ENCODE measurements at places on chromosomes 13 and 19.

- no peak for DNase-seq
Observed at GRCh38 chr19:47155148-47155547, 24.5 kb downstream of the SAE1 start.

DNA sequence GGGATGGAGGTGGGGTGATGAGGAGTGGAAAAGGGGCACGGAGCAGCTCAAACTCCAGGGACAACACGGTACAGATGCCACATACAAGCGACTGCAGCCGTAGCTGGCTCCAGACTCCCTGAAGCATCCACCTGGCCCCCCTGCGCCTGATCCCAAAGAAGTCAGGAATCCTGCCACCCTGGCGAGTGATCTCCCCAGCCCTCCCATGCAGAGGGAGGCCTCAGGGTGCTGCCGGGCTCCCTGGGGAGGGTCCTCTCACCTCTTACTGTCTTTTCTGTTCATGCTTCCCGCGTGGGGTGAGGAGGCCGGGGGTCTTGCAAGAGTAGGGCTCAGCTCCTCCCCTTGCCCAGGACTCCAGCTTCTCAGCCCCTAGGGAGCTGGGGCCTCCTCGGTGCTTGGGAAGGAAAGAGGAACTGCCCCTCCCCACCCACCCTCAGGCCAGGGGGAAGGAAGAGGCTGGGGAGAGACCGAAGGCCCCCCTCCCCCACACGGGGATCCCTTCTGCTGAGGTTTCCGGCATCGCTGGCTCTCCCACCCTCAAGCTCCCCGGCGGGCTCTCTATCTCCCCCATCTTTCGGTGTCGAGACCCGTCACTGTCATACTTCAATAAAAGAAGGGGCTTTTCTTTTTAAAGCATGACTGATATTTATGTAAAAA, at the start of gene RASGRP4:
Gene RASGRP4, minus strand, starts transcription at position 410 of the 657 bp plus-strand sequence. Its CDS starts 128 bp downstream, at position 282.
- DNase-seq, result no peak

- DNase-seq, result no peak
Observed at GRCh38 chr19:47631681-47632446, 22.9 kb downstream of the BICRA start.

DNA sequence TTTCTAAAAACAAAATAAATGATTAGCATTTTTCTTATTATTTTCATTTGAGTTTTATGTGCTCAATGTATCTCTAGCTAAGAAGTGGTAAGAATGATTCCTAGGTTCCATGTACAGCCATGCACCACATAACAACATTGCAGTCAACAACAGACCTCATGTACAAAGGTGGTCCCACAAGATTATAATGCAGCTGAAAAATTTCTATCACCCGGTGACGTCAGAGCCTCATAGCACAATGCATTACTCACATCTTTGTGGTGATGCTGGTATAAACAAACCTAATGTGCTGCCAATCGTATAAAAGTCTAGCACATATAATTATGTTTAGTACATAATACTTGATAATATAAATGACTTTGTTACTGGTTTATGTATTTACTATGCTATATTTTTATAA, 120.5 kb downstream of the SLC7A1 start:
- no peak for DNase-seq

- DNase-seq, result no peak
Observed at GRCh38 chr13:71524613-71525304, 342.2 kb downstream of the DACH1 start.

Measured in CD8-positive, alpha-beta memory T cell (primary cell).